Fibroblast of skin of abdomen (primary cell): ENCODE measurements at places on chromosomes 5 and 9.

- DNase-seq, result peak; percentile 93
Observed at GRCh38 chr9:124342776-124343485, 72.3 kb downstream of the PSMB7 start.

DNA sequence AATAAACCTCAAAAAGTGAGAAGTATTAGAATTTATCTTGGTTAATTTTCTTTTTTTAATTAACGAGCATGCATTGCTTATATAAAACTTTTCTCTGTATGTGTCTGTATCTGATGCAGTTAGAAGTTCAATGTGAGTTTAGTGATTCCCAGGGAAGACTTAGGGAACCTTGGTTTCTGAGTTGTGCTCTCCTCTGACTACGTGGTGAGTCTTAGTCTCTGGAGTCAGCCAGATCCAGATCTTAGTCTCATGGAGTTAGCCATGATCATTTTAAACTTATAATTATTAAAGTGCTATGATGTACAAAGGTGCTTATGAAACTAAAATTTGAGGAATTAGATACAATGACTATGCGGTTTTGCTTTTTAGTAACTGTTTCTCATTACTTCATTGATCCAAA is 285.3 kb upstream of the DMRT1 start:
- DNase-seq, result no peak

GRCh38 chr9:121831869-121832268 is 180.4 kb downstream of the DAB2IP start:
- no peak for DNase-seq

DNA sequence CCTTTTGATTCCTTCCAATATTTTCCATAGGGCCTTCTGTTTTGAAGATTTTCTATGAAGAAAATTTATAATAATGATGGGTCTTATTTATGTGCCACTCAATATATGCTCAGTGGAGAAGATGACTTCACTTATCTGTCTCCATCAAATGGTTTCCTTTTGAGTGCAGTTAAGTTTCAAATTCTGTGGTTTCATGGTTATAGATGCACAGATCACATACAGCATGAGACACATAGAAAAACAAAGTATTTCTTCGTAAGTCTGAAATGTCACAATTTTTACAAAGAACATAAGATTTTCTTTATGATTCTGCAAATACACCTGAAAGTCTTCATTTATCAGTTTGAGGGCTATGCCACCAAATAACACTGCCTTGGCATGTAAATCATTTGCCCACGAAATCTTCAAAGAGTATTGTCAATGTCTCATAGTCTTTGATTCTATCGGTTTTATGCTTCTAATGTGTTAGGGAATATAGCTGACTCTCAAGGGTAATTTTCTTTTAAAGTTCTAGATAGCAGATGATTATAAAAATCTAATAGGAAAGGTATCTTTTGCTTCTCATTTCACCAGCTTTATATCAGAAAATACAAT is 14.1 kb downstream of the CFAP95 start:
- DNase-seq, result no peak

GRCh38 chr5:132411304-132412013 is 41.9 kb downstream of the SLC22A5 start:
- no peak for DNase-seq

DNA sequence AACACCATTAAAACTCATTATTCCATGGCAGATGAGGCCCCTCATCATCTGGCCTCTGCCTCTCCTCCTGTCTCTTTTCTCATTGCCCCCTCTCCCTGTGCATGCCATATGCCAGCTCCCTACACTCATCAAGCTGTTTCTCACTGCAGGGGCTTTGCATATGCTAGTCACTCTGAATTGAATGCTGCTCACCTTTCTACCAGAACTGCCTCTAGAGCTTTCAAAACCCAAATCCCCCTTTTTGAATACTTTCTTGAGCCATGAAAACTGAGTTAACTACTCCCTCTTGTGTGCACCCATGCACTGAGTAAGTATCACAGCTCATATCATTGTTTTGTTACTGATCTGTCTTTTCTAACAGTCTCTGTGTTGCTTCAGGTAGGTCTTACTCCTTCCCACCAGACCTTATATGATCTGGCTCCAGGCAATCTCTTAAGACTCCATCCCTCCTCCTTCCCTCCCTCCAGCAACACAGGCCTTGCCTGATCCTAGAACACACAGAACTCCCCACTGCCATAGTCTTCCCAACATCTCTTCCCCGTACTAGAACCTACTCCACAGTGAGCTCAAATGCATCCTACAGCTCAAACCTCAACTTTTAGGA is 60.5 kb downstream of the ASTN2 start:
- no peak for DNase-seq

DNA sequence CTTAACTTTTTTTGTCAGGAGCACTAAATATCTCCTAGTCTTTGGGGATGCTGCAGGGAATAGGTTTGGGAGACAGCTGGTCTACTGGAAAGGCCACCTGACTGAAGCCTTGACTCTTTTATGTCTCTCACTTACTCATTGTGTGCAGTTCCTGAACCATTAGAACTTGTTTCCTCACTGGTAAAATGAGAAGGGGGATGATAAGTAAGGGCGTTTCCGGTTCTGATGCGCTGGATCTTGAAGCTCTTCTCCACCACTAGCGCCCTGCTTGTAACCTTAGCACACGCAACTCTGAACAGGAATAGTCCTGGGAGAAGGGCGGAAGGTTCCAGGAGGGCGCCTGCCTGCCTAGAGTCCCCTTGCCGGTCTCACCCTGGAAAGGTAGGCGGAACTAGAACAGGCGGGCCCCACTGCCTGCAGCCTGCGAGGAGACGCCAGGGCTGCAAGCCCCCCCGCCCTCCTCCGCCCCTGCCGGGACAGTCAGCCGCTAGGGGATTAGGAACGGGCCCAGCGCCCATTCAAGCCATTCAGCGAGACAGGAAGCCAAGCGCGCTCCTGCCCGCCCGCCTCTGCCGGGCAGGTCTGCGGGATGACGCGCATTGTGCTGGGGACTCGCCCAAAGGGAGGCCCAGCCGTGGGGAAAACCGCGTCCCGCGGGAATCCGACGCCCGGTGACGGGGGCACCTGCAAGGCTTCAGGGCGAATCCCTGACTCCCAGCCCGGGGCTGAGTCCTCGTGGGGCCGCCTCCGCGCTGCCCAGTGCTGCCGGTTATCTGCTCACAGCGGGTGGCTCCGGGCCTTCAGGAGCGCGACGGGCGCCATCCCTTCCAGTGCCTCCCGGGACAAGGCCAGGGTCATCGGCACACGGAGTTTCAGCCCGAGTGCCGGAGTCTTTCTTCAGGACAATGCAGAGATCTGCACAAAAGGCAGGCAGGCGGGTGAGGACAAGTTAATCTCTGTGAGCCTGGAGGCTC is 44.0 kb upstream of the XPA start:
- peak; percentile 47 for DNase-seq

DNA sequence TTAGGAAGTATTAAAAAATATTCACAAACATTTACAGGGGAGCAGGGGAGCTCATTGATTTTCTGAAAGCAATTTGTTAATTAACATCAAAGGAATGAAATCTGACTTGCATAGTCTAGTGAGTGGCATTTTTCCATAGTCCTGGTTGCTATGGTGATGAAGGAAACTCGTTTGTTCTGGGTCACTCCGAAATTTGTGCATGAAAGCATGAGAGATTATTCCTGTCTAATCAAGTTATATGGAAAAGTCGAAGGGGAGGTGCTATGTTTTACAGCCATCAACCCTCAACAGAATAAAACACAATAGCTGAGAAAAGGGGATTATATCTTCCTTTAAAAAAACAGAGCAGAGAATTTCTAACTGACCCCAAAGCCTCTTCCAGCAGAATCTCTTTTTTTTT is 1495.7 kb upstream of the WWC1 start:
- no peak for DNase-seq

DNA sequence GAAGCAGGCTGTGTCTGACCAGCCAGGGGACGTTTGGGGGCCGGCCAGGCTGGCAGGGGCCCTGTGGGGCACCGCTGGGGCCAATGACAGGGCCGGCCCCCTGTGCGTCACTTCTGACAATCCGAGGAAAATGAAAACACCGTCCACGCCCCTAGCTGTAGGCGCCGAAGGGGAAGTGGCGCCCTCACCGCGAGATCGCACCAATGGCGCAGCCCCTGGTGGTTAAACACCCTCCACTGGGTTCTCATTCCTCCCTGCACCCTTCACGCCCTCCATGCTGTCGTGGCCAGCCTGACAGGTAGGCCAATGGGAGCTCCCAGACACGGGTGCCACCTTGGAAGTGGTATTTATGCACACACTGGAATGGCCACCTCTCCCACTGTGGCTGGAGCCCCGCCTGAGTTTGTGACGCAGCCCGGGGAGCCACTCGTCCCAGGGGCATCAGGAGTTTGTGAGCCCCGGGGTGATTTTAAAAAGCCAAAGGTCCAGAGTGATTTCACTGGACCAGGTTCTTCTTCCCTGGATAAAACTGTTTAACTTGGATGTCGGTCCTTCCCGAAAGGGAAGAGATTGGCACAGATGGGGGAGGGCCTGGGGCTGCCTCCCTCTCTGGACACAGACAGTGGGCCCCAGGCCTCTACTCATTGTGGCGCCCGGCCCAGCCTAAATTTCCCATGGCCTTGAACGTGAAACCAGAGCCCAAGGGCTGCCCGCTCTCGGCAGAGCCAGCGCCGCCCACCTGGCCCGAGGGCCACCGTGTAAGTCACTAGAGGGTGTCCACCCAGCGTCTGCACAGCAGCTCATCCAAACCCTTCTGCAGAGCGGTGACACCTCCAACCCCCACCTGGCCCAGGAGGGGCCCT is 49.7 kb downstream of the NKD2 start:
- DNase-seq, result no peak

DNA sequence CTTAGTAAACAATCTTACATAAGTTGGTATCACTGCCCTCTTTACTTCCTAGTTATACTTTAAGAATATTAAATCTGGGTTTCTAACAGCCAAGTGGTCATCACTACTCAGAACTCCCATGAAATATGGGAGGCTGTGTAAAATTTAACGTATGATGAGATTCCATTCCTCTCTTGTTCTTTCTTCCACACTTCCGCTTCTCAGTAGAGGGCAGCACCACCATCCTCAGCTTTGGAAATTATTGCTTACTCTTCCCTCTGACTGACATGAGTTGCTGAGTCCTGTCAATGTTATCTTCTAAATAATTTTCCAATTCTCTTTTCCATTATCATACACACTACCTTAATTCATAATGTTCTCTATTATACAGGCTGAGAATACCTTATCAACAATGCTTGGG is 194.0 kb downstream of the RFX3 start:
- no peak for DNase-seq

GRCh38 chr5:113632996-113633395 is 119.5 kb downstream of the YTHDC2 start:
- no peak for DNase-seq
